DMS79 (cell line): ENCODE measurements at places on chromosomes 3 and 15.

- DNase-seq = peak; percentile 32
Measured at GRCh38 chr3:185152410-185153170, at the start of gene C3orf70. Gene C3orf70 (minus strand): TSS chr3:185153060. CDS start chr3:185152823, 237 bp downstream.

GRCh38 chr3:49652903-49653415 lies 21.2 kb upstream of the APEH start:
- DNase-seq = no peak

GRCh38 chr3:139292711-139293664 lies 50.8 kb upstream of the MRPS22 start:
- no peak for DNase-seq

DNA sequence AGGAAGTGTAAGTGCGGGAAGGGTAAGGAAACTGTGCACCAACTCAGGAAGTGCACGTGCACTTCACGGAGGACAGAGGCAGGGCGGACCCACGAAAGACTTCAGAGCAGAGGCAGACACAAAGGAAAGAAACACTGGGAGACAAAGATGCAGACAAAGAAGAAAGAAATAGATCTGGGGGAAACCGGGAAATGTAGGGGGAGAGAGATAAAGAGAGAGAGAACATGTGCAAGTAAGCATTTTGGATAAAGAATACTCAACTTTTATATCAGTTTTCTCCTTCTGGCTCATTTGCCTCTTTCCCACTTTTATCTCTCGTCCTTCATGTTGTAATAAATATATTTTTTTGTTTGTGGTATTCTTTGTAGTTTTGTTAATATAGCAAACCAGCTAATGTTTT lies 204.2 kb downstream of the WDR72 start:
- DNase-seq = no peak

DNA sequence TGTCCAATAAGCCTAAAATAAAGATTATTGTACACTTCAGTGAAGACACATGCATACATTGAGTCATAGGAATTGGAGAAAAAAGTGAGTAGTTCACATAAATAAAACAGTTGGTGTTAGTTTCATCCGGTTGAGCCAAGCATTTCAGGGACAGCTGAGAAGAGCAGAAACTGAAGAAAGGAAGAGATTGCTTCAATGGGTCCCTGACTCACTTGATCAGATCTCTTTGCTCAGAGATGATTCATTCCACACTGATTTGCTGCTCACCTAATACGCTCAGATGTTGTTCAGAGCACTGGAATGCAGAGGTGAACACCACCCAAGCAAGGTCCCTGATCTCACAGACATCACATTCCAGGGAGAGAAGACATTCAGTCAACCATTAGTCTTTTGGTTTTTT lies 93.7 kb downstream of the RAD18 start:
- DNase-seq = no peak

- DNase-seq = no peak
Measured at GRCh38 chr3:54003136-54003535, 111.5 kb upstream of the SELENOK start.

DNA sequence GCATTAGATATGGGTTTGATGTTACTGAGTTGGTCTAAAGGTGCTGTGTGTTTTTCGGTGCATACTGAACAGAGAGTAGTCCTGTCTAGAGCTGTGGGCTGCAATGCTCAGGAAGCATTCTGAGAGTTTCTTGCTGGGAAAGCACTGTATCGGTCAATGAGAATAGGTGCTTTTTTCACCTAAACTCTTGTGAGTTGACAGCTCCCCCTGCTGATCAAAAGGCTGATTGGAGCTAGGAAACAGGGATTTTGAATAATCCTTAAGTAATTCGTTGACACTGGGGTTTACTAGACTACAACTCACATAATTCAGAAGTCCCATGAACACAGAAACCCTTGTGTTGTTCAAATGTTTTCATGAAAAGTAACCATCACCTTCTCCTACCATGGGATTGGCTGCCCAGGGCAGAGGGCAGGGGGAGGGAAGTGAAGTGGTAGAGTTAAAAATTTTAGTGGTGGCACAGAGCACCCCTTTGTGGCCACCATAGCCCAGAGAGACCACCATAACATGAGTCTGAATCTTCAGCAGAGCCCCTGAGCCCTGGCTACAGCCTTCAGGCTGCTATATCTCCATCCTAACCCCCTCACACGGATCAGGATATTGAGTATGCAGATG lies 13.0 kb upstream of the MANF start:
- no peak for DNase-seq

- no peak for DNase-seq
Measured at GRCh38 chr3:195034101-195034500, 236.9 kb downstream of the XXYLT1 start.

- no peak for DNase-seq
Measured at GRCh38 chr3:45592405-45592804, 2.1 kb upstream of the LIMD1 start.

DNA sequence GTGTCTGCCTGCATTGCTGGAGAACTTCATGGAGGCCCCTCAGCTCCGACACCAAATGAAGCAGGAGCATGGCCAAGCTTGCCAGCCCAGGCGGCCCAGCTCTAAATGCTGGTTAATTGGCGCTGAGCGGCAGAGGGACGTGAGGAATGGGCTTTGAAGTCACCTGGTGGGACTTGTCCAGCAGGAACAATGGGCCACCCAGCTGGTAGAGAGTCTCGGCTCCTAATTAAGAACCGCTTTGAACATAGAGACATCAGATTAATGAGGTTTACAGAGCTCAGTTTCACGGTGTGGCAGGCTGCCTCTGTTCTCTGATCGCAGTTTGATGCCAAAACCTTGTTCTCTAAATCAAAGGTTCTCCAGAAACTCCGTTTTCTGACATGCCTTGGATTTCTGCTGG lies 77.5 kb upstream of the LINGO1 start:
- no peak for DNase-seq

- no peak for DNase-seq
Measured at GRCh38 chr15:87681104-87681503, 575.4 kb downstream of the NTRK3 start.

- DNase-seq = no peak
Measured at GRCh38 chr3:179265875-179266274, 15.0 kb upstream of the KCNMB3 start.

- no peak for DNase-seq
Measured at GRCh38 chr3:137012097-137012501, 54.3 kb downstream of the IL20RB start.

- DNase-seq = no peak
Measured at GRCh38 chr3:155512867-155513261, 219.4 kb upstream of the STRIT1 start.

DNA sequence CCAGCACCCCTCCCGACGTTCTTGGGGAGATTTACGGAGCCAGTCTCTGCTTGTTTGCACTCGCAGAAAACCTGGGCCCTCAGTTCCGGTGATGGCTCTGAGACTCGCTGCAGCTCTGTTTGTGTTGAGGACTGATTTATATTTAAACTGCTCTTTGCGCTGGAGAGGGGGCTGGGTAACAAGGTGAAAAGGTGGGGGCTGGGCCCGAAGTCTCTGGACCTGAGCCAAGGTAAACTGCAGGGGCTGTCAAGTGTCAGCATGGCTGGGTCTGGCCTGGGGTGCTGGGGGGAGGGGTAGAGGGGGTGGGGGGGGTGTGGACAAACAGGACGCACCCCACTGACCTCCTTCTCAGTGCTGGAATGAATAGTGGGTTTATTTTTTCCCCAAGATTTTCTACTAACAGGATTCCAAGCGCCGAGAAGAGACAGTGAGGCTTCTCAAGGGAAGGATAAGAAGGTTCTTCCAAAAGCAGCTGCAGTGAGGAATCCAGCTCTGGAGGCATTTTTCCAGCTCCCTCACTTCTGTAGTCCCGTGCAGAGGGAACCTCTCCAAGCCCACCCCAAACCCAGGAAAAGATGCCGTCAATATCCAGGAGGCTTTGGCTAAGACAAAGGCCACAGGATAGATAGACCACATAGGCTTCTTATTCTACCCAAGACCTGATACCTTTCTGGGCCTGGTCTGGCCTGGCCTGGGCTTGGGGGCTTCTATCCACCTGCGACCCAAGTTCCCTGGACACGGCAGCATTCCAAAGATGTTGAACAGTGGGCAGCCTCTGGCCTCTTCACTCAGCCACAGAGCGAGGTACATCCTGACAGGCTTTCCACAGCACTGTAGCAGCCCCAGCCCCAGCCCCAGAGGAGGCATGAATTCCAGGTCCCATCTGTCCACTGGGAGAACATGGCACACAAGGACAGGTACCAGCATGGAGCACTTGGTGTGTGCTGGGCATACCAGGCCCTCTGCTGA lies 938 bp upstream of the SLCO2A1 start:
- peak; percentile 33 for DNase-seq

DNA sequence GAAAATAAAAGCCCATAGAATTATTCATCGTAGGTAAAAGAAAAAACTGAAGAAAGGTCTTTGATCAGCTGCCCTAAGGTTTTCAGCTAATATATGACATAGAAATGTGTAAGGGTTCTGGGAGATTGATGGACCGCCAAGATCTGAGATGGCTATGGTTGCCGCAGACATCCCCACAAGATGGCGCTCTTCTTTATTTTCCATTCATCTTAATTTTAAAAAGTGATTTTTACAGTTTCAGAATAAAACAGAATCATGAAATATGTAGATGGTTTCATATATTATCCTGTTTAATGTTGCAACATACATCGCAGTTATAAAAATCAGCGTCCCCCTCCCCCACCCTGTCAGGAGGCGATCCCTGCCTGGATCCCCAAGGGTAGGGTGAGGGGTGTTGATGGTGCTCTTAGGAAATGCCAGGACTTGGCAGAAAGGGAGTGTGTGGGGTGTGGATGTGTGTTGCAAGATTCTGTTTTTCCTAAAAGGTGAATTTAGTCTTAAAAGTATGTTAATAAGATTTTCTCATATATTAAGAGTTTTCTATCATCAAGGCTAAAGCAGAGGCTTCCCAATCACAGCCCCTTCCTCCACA lies 68.8 kb downstream of the ANXA2 start:
- DNase-seq = no peak

DNA sequence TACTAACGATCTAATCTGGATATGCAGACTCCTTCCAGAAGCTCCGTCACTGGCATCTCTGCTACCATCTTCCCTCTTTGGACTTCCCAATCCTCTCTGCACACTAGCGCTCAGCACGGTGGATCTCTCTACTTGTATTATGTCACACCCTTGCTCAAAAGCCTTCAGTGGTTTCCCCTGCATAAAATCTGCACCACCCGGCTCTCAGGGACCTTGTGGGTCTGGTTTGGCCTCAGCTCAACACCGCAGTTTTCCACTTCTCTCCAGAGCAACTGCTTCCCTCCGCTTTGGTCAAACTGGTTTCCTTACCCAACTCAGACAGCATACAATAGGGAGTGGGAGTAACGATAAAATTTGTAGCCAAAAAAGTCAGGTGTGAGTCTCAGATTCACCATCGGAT lies 30.7 kb upstream of the HES1 start:
- DNase-seq = no peak

DNA sequence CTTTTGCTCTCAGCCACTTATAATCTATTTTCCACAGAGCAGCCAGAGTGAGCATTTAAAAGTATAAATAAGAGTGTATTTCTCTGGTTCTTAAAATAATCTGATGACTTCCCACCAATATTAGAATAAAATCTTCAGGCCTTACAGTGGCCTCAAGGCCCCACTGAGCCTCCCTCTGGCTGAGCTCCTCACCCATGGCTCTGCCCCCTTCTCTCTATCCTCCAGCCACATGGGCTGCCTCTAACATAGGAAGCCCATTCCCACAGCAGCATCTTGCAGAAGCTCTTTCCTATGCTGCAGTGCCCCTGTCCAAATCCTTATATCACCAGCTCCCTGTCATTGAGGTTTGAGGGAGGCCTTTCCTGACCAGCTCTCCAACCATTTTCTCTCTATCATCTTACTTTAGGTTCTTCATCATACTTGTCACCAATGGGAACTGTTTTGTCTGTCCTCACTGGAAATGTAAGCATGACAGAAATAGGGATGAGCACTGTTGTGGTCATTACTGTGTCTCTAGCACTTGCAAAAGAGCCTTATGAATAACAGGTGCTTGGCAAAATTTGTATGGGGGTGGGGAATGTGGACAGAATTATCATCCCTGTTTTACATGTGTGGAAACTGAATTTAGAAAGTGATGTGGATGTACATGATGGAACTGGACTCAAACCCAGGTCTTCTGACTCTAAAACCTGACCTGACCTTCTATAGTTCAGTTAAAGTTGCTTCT lies 250.6 kb downstream of the NR1D2 start:
- no peak for DNase-seq

DNA sequence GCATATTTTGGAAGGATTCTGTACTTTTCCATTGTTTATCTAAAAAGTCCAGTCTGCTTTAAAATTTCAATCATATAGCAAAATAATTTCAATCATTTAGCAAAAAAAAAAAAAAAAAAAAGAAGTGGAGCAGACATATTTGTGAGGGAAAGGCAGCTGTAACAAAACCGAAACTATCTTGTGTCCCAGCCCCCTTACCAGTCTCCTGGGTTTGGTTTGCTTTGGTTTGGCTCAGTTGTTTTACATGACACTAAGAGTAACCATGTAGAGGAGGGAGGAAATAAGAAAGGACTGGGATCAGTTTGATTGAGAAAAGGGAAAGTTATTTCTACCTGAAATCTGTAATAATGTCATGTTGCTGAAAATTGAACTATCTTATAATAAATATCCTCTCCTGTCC lies 158.8 kb upstream of the GADL1 start:
- no peak for DNase-seq

DNA sequence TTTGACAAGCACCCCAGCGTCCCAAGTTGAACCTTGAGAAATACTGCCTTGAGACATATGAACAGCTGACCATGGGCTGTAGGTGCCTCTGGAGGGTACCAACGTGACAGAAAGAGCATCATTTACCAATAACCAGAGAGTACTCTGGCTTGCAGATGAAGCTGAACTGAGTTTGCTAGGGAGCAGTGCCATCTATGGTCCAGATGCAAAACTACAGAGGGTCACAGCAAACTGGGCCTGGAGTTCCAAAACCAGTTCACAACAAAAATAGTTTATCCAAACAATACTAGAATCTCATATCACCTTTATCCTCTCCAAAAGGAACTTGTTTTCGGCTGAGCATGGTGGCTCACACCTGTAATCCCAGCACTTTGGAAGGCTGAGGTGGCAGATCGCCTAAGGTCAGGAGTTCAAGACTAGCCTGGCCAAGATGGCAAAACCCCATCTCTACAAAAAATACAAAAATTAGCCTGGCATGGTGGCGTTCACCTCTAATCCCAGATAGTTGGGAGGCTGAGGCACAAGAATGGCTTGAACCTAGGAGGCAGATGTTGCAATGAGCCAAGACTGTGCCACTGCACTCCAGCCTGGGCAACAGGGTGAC lies 69.3 kb downstream of the CHAC1 start:
- no peak for DNase-seq
